ENCODE measurements at places on chromosomes 3 and 15.
A peak's percentile ranks its signal among the peaks of the same experiment; 100 is the strongest.

- peak; percentile 21 for DNase-seq
Observed at GRCh38 chr3:126886217-126886616, 96.7 kb upstream of the PLXNA1 start.

DNA sequence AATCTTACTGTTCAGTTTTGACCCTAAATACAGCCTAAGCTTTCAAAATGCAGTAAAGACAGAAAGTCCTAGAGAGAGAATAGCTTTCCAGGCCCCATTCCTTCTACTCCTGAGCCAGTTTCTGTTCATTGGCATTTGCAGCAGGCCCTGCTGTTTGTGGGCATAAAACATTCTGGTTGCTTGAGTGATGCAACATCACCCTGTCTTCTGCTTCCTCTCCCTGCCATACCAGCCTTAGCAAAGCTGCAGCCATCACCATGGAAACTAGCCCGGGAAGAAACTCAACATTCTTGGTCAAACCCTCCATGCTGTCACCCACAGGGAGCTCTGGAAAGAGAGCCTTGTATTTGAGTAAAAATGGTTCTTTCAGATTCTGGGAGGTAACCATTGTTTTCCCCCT lies 325.7 kb downstream of the MAGI1 start:
- no peak for DNase-seq

GRCh38 chr3:179181021-179181472 lies 32.9 kb downstream of the PIK3CA start:
- DNase-seq, result peak; percentile 30

DNA sequence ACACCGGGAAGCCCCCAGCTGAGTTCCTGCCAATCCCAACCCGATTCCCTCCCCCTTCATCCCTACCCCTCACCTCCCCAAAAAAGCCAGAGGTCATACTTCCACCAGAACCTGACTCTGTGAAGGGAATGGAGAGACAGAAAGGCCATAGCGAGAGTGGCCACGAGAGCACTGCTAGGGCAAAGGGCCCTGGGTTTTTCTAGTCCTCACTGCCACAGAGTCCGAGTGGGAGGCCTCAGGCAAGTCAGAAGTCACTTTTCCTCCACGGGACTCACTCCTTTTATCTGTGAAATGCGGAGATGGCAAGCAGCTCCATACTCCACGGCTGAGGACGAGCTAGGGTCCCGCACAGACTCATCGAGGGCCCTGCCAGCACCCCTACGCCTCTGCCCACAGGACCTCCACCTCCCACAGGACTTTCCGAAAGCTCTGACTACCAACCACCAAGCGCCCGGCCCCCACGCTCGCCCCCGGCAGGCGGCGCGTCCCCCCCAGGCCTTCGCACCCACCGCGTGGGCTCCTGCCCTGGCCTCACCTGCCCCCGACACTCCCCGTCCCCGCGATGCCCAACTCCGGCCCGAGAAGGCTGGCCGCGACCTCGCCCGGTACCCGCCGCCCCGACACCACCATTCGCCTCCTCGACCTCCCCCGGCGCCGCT lies 792 bp downstream of the ATP13A3 start:
- peak; percentile 64 for DNase-seq

DNA sequence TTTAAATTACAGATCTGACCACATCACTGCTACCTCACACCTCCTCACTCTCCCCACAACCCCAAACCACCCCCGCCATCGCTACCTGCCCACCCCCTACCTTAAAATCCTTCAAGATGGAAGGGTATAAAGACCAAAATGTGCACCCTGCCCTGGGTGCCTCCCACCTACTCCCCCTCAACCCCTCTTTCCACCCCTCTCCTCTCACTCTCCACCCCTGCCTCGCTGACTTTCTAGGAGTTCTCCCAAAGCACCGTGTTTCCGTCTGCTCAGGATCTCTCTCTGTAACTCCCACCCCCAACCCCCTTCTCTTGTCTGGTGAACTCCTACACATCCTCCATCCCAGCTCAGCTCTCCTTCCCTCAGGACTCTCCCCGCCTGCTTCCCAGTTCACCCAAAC lies 69.1 kb downstream of the MEGF11 start:
- no peak for DNase-seq

DNA sequence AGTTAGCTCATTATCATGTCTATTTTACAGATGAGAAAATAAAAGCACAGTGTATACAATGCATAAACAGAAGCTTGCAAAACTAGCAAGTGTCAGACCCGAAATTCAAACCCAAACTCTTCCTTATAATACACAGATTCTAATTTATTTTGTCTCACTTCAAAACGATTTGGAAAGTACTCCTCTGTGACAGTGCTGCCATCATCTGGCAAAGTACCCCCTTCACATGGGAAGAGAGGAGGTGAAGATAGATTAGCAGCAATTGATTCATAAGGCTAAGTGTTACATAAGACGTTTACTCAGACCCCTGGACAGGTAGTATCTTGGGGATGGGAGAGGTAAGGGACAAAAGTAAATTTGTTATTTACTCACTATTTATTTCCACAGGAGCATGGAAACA lies 744.0 kb upstream of the SGO1 start:
- DNase-seq, result no peak

- no peak for DNase-seq
Observed at GRCh38 chr15:49101536-49101935, 53.9 kb downstream of the COPS2 start.

DNA sequence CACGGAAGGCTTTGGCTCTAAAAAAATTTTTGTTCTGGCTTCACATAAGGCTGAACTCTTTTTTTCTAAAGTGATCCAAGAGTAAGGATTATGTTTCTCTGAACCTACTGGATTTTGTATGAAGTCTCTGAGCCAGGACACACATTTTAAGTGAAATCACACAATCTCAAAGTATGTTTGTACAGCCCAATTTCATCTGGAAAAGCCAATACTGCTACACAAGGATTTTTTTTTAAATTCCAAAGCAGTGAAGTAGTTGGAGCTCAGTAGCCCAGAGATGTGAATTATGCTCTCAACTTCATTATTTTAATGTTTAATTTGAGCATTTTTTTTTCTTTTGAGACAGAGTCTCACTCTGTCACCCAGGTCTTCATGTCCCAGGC lies 243.9 kb downstream of the FAM43A start:
- no peak for DNase-seq

GRCh38 chr15:67575039-67575502 lies 32.6 kb downstream of the MAP2K5 start:
- DNase-seq, result no peak

DNA sequence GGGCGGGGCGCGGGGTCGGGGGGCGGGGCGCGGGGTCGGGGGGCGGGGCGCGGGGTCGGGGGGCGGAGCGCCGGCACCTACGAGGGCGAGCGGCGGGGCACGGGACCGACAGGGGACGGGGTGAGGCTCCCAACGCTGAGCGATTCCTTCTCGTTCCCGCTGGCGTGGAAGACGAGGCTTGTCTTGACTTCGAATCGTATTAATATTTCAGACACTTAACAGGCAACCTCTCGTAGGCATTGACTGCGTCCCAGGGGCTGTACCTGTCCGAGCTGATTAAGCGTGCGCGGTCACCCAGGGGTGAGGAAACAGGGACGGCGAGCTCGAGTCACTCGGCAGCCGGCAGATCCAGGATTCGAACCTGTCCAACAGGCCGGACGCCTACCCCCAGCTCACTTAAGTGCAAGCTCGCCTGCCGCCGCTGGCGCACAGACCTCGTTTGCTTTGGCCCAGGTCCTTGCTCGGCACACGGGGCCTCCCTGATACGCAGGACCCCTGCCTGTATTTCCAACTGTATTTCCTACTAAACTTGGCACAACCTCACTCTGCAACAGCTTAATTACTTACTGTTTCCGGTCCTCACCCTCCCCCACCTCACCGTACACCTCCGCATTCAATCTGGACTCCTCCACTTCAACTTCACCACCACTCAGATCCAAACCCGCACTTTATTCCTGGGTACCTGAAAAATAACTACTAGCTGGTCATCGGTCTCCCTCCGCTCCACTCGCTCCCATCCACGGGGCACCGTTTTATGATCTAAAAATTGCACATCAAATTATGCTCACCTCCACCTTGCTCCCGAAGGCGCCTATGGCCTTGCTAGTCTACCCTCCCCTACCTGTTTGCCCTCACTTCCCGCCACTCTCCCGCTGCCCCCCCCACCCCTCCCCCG lies 722 bp upstream of the ZXDC start:
- no peak for DNase-seq

GRCh38 chr3:28334552-28334951 lies 14.0 kb upstream of the ZCWPW2 start:
- DNase-seq, result no peak

DNA sequence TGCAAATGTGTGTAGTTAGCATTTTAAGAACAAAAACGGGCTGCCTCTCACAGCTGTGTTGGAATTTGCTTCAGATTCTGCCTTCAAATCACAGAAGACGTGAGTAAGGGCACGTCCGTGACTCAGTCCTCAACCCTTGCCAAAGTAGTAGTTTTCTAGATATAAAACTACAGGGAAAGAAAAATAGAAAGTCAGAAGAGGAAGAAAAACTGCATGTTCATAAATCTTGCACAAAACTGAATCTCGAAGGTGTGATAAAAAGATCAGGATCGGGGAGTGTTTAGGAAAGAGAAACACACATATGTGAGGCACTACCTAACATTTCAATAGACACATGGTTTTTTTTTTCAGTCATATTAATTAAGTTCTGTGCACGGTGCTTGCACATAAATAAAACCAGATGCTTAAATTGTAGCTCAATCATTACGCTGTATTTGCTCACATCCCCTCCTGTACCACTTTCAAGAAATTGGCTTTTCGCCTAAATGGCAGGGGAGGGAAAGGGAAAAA lies 71.7 kb downstream of the P3H2 start:
- DNase-seq, result no peak

GRCh38 chr15:49888734-49889133 lies 230.3 kb downstream of the ATP8B4 start:
- DNase-seq, result no peak

DNA sequence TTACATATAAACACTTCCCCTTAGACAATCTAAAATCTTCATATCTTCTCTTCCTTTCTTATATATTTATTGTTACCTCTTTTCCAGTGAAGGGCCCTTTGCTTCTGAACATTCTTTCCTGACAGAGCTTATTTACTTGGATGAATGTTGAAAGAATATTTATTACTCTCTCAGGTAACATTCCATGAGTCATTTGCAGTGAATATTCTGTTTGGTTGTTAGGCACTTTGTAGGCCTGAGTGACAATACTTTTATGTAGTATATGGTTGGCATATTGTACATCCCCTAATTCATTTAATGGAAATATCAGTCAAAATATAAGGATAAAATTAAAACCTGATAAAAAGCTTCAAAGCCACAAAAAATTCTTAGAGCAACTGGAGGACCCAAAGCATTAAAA lies 260.9 kb upstream of the KCNMB2 start:
- DNase-seq, result no peak

GRCh38 chr15:88617790-88618189 lies 3.4 kb upstream of the AEN start:
- peak; percentile 66 for DNase-seq

DNA sequence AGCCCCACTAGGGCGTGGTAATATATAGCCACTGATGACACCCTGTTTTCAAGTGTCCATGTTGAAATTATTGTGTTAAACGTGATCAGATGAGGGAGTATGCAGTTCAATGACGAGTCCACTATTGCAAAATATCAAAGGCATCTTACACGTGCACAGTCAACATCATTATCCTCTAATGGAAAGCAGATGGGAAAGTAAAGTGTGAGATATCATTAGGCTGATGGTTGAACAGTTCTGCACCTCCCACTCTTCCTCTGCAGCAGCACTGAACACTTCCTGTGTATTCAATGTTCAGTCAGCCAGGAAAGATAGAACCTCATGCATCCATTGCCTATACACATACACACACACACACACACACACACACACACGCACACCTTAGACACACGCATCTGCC lies 431.8 kb upstream of the CCDC54 start:
- no peak for DNase-seq

- no peak for DNase-seq
Observed at GRCh38 chr3:19364148-19364547, 215.8 kb downstream of the KCNH8 start.

- DNase-seq, result peak; percentile 96
Observed at GRCh38 chr3:131795390-131796090, 239.3 kb downstream of the CPNE4 start.

GRCh38 chr15:95017666-95018328 lies 786.4 kb downstream of the MCTP2 start:
- DNase-seq, result no peak

- no peak for DNase-seq
Observed at GRCh38 chr3:5309171-5309570, 121.7 kb downstream of the EDEM1 start.

DNA sequence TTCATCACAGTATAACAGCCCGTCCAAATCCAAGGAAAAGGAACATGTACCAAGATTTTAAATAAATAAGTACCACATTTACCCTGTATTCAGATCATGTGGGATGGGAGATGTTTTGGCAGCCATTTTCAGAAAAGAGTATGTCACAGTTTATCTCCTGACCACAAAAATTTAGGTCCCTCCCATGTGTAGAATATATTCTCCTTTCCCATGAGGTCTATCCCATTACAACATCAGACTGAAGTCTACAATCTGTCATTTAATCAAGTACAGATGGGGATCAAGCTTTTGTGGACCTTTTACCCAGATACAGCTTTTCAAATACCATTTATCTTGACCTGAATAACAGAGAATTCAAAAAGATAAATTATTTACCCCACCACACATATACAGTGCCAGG lies 444.5 kb downstream of the PLOD2 start:
- no peak for DNase-seq

DNA sequence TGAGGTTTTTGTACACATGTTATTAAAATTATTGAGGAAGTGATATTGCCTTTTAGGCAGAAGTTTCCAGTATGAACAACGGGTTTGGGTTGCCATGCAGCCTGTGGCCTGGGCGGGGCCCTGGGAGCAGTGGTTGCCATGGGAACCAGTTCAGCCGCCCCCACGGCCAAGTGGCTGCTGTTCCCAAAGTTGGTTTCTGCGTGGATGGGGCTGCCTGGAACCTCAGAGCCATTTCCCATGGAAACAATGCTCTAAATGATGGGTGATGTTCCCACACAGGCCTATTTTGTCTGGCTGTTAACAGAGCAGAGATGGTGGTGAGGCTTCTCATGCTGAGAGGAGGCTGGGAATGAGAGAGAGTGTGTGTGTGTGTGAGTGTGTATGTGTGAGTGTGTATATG lies 19.5 kb downstream of the MRAS start:
- DNase-seq, result no peak

DNA sequence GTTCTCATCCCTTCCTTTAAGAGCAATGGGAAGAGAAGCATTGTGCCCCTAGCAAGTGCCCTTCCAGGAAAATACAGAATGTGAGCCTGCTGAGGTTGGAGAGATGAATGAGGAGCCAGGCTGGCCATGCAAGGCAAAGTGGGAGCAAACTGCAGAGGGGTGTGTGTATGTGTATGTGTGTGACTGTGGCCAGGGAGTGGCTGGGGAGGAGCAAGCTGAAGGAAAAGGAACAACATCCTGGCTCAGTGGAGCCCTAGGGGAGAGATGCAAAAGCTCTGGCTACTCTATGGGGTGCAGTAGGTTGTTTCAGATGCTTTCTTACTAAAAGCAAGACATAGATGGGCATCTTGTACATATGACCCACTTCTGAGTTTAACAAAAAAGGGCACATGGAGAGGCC lies 20.6 kb downstream of the FOXP1 start:
- no peak for DNase-seq

- no peak for DNase-seq
Observed at GRCh38 chr15:81006124-81006523, 5.4 kb downstream of the TLNRD1 start.

Data from erythroblast (primary cell).